Hair follicle dermal papilla cell (primary cell): ENCODE measurements at places on chromosomes 5 and 9. TPM values are rescaled to one million over a fixed set of nuclear protein-coding genes. Genes with fewer than 3 reads are reported as not detected.

Gene IFNA2
- total RNA-seq, result not detected in 2 replicates

Gene TEX48
- not detected in 2 replicates for total RNA-seq

Gene KIF4B
- under 0.01 TPM in 1 of 2 replicates, not detected in the other for total RNA-seq

Gene FBP2
- not detected in 2 replicates for total RNA-seq

Gene GRXCR2
- not detected in 2 replicates for total RNA-seq

Gene ALDH1A1
- total RNA-seq, result 0.49 TPM in 1 of 2 replicates, not detected in the other

Gene GADD45G
- 0.61 and 0.81 TPM in 2 replicates for total RNA-seq

Gene SUSD3
- total RNA-seq, result not detected in 2 replicates

Gene DMRT3
- not detected in 2 replicates for total RNA-seq

Gene PCDHGA6
- total RNA-seq, result 6.5 and 6.8 TPM in 2 replicates

Gene RNF20
- 24.9 and 29.7 TPM in 2 replicates for total RNA-seq

Gene ABCA1
- 62.4 and 77.1 TPM in 2 replicates for total RNA-seq

Gene CDKN2B-AS1
- 8.4 and 10.1 TPM in 2 replicates for total RNA-seq

Gene LAMC3
- total RNA-seq, result 1.8 and 3.7 TPM in 2 replicates

Gene EGFLAM
- 1.6 and 2.3 TPM in 2 replicates for total RNA-seq

Gene INSYN2B
- total RNA-seq, result 12.8 and 15.3 TPM in 2 replicates

Gene PTPRD
- total RNA-seq, result 2.2 and 11.0 TPM in 2 replicates

Gene HTR4
- not detected in 2 replicates for total RNA-seq

Gene GABRA1
- not detected in 2 replicates for total RNA-seq

Gene SLC25A2
- total RNA-seq, result 1.3 and 1.9 TPM in 2 replicates

Gene PRRC1
- 78.1 and 101 TPM in 2 replicates for total RNA-seq

Gene RLN1
- not detected in 2 replicates for total RNA-seq

Gene SH3TC2
- 1.5 and 1.7 TPM in 2 replicates for total RNA-seq

Gene SLC6A18
- not detected in 2 replicates for total RNA-seq
